ENCODE measurements at places on chromosomes 13 and 19. TPM values are rescaled to one million over a fixed set of nuclear protein-coding genes. Genes with fewer than 3 reads are reported as not detected.
A peak's percentile ranks its signal among the peaks of the same experiment; 100 is the strongest.

- H3K36me3 ChIP-seq, result no peaks in the 10 kb centered on the region
- DNase-seq, result no peak
- no peak overlapping the region for H3K4me3 ChIP-seq
- H3K27ac ChIP-seq, result no peak overlapping the region
- H3K4me1 ChIP-seq, result no peaks in the 10 kb centered on the region
- peaks cover 21% of the 10 kb centered on the region for H3K27me3 ChIP-seq
Measured at GRCh38 chr19:50290011-50290410, 39.2 kb downstream of the KCNC3 start.

DNA sequence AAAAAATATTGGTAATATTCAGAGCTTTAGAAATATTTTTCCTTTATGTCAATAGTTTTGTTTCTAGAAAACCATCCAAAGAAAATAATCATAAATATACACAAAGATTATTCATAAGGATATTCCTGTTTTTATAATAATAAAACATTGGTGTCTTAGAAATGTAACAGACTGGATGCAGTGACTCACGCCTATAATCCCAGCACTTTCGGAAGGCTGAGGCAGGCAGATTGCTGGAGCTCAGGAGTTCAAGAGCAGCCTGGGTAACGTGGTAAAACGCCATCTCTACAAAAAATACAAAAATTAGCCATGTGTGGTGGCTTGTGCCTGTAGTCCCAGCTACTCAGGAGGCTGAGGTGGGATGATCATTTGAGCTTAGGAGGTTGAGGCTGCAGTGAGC is 106.8 kb downstream of the DHRS12 start:
- no peaks in the 10 kb centered on the region for H3K36me3 ChIP-seq
- no peaks in the 10 kb centered on the region for H3K27me3 ChIP-seq
- no peak overlapping the region for H3K4me3 ChIP-seq
- no peaks in the 10 kb centered on the region for H3K4me1 ChIP-seq
- no peak for DNase-seq

GRCh38 chr19:58328999-58329398 is 2.2 kb downstream of the ZSCAN22 start:
- H3K27ac ChIP-seq, result no peak overlapping the region
- H3K4me3 ChIP-seq, result no peak overlapping the region
- no peaks in the 10 kb centered on the region for H3K36me3 ChIP-seq
- H3K27me3 ChIP-seq, result no peaks in the 10 kb centered on the region

GRCh38 chr13:29484796-29485195 is 110.7 kb downstream of the SLC7A1 start:
- no peaks in the 10 kb centered on the region for H3K36me3 ChIP-seq
- no peaks in the 10 kb centered on the region for H3K4me1 ChIP-seq
- no peak for DNase-seq
- H3K27me3 ChIP-seq, result no peaks in the 10 kb centered on the region
- H3K27ac ChIP-seq, result peak overlapping the region; percentile 8

DNA sequence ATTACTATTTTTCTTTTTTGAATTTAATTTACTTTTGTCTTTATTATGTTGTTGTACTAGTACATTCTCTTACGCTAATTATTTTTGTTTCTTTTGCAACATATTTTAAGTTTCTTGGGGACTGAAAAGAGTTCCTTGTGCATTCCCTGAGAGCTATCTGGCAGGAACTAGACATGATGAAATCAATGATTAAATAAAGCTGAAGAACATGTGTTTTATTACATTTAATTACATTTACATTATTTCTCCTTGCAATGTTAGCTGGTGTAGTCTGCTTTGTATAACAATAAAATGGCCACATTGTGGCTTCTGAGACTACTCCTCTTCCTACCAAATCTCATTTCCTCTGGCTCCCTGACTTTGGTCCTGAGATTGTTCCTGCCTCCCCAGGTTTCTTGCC is 244.9 kb downstream of the NDFIP2 start:
- no peak overlapping the region for H3K4me3 ChIP-seq
- no peaks in the 10 kb centered on the region for H3K27me3 ChIP-seq
- no peaks in the 10 kb centered on the region for H3K36me3 ChIP-seq
- no peak overlapping the region for H3K27ac ChIP-seq

DNA sequence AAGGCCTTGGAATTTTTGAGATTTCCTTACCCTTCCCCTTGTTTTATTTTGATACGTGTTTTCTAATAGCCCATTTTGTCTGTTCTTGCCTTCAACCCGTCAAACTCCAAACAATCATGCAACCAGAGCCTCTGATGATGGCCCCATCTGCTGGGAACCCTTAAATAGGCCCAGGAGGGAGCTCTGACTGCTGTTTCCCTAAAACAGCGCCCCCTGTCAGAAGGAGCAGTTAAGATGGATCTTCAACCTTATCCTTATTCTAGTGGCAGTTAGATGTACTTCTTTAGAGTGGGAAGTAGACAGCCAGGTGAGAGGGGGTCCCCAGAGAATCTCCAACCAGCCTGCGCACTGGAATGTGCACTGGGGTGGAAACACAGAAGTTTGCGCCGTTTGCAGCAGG is 1031.0 kb upstream of the PCDH9 start:
- H3K36me3 ChIP-seq, result no peaks in the 10 kb centered on the region
- no peak overlapping the region for H3K27ac ChIP-seq
- no peak for DNase-seq
- no peak overlapping the region for H3K4me3 ChIP-seq
- H3K4me1 ChIP-seq, result no peaks in the 10 kb centered on the region

- no peak for DNase-seq
- no peaks in the 10 kb centered on the region for H3K4me1 ChIP-seq
- H3K27me3 ChIP-seq, result no peaks in the 10 kb centered on the region
- no peaks in the 10 kb centered on the region for H3K36me3 ChIP-seq
Measured at GRCh38 chr13:89970353-89970709, 1377.2 kb upstream of the MIR17HG start.

DNA sequence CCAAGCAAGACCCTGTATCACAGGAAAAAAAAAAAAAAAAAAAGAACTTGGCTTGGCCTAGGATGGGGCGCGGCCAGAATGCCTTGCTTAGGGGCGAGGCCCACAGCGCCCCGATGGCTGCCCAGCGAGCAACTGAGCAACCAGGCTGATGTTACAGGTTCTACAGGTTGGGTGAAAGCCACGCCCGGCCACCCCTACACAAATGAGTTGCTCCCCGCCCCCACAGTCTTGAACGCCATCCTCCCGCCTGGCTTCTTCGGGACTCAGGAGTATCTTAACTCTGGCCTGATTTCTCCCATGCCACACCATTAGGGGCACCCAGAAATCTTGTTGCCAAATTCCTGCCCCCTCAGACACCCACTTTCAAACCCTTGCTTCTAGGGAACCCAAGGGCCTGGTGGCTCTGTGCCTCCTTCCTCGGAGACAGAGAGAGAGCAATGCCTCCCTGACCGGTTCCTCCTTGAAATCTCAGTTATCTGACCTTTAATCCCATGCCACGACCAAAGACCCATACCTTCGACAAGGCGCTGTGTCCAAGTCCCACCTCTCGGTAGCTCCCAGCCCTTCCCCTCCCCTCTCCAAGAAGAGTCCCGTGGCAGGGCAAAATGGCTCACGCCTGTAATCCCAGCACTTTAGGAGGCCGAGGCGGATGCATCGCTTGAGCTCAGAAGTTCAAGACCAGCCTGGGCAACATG is 1.1 kb upstream of the CBLC start:
- H3K4me3 ChIP-seq, result no peak overlapping the region
- H3K27ac ChIP-seq, result no peak overlapping the region
- no peaks in the 10 kb centered on the region for H3K36me3 ChIP-seq
- no peaks in the 10 kb centered on the region for H3K4me1 ChIP-seq

DNA sequence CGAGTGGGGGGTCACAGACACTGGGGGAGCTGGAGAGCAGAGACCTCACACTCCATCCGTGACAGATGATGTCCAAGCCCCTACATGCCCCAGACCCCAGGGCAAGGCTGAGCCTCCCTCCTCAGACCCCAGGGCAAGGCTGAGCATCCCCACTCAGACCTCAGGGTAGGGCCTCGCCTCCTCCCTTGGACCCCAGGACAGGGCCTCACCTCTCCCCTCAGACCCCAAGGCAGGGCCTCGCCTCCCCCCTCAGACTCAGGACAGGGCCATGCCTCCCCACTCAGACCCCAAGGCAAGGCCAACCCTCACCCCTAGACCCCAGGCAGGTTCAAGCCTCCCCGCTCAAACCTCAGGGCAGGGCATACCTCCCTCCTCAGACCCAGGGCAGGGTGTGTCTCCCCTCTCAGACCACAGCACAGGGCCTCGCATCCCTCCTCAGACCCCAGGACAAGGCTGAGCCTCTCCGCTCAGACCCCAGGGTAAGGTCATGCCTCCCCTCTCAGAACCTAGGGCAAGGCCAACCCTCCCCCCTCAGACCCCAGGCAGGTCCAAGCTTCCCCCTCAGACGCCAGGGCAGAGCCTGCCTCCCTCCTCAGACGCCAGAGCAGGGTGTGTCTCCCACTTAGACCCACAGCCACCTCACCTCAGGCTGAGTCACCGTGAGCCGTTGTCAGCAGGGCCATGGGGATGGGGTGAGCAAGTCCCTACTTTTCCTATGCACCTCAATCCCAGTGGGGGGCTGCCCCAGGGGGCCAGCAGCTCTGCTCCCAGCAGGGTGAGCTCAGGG is 1.7 kb upstream of the S1PR4 start:
- no peak overlapping the region for H3K4me3 ChIP-seq
- no peaks in the 10 kb centered on the region for H3K36me3 ChIP-seq
- no peak for DNase-seq
- no peak overlapping the region for H3K27ac ChIP-seq

DNA sequence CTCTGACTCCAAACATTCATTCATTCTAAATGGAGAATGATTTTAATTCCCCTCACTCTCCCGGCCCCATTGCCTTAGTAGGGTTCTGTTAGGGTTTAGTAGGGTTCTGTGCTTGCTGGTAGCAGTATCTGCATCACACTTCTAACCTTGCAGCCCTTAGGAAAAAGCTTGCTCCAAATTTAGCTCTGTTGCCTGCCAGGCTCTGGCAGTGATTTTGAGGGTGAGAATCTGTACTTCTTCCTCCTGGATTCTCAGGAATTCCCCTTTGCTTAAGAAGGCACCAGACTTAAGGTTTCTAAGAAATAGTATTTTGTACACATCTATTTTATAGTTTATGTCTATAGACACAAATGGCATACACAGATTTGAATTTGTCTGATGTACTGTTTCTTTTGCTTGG is 14.7 kb downstream of the B3GLCT start:
- H3K4me1 ChIP-seq, result peaks cover 5% of the 10 kb centered on the region
- DNase-seq, result no peak
- H3K27ac ChIP-seq, result no peak overlapping the region
- H3K36me3 ChIP-seq, result no peaks in the 10 kb centered on the region
- H3K4me3 ChIP-seq, result no peak overlapping the region

DNA sequence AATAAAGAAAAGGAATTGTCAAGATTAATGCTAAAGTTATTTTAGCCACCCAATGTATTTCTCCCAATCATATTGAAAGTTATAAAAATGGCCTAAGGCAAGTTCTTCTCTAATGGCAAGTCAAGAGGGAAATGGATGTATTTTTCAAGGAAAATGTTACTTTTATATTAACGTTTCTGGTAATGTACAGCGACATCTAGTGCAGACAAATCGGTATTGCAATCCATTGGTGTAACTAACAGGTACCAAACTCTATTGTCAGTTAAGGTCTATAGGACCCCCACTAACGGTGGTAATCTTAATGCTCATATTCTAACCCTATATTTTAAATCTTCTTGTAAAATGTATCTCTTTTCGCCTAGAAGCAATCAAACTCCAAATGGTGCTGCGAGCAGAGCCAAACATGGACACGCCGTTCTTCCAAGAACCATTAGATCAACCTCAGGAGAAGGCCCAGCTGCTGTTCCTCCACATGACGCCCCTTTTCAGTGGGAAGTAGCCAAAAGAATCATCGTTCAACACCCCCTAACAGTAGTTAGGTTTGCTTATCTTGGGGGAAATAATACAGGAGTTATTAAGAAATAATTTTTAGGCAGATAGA is 98.5 kb upstream of the PABPC3 start:
- no peaks in the 10 kb centered on the region for H3K4me1 ChIP-seq
- no peak overlapping the region for H3K27ac ChIP-seq
- H3K36me3 ChIP-seq, result no peaks in the 10 kb centered on the region
- H3K27me3 ChIP-seq, result peaks cover 5% of the 10 kb centered on the region

DNA sequence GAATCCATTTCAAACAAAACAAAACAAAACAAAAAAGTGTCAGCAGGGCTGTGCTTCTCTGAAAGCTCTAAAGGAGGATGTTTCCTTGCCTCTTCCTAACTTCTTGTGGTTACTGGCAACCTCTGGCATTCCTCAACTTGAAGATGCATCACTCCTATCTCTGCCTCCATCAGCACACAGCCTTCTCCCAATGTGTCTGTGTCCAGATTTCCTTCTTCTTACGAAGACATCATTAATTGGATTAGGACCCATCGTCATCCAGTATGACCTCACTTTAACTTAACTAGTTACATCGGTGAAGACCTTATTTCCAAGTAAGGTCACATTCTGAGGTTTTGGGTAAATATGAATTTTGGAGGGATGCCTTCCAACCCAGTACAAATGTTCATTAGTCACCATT is 33.8 kb upstream of the GTF2F2 start:
- no peak overlapping the region for H3K4me3 ChIP-seq
- H3K27me3 ChIP-seq, result no peaks in the 10 kb centered on the region
- DNase-seq, result no peak
- H3K36me3 ChIP-seq, result no peaks in the 10 kb centered on the region
- no peaks in the 10 kb centered on the region for H3K4me1 ChIP-seq

GRCh38 chr19:2771786-2772674 is 11.0 kb downstream of the SGTA start:
- H3K27ac ChIP-seq, result no peak overlapping the region
- DNase-seq, result no peak
- no peaks in the 10 kb centered on the region for H3K4me1 ChIP-seq

DNA sequence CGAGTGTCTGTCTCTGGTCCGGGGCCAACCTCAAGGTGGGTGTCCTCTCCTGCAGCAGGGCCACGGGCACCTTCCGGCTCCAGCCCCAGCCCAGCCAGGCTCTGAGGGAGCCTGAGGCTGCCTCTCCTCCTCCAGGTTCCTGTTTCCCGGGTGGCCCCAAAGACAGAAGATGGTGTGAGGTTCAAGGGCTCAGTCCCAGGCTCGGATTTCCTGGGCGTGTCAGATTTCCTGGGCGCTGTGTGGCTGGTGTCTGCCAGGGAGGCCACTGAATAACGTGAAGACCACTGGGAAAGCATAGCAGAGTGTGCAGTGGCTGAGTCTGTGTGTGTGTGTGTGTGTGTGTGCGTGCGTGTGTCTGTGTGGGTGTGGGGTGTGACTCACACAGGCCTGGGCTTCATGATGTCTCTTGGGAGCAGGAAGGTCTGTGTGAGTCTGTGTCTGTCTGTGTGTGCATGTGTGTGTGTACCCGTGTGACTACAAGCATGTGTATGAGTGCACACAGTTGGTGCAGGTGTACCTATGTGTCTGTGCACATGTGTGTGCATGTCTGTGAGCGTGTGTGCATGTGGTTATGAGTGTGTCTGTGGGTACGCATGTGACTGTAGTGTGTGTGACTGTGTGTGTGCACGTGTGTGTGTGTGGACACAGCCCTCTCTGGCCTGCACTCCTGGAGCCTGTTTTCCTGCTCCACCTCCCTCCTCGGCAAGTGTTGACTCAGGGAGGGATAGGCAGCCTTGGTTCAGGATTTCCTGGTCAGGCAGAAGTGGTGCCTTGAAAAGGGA is 28.3 kb downstream of the CEBPA start:
- H3K4me3 ChIP-seq, result no peak overlapping the region
- no peaks in the 10 kb centered on the region for H3K27me3 ChIP-seq
- DNase-seq, result no peak

- H3K4me3 ChIP-seq, result no peak overlapping the region
- H3K36me3 ChIP-seq, result no peaks in the 10 kb centered on the region
- no peaks in the 10 kb centered on the region for H3K4me1 ChIP-seq
Measured at GRCh38 chr13:78762825-78763224, 103.9 kb upstream of the OBI1 start.

GRCh38 chr19:29687244-29687896 is 22.1 kb downstream of the PLEKHF1 start:
- H3K27me3 ChIP-seq, result no peaks in the 10 kb centered on the region
- H3K4me3 ChIP-seq, result no peak overlapping the region
- H3K27ac ChIP-seq, result no peak overlapping the region
- H3K4me1 ChIP-seq, result no peaks in the 10 kb centered on the region
- no peaks in the 10 kb centered on the region for H3K36me3 ChIP-seq

Gene ADGRE3
- polyA plus RNA-seq, result not detected

Gene MAP2K2
- polyA plus RNA-seq, result 67.2 TPM

Gene LIM2
- polyA plus RNA-seq, result not detected

Gene SIGLEC9
- polyA plus RNA-seq, result not detected

All from SK-N-SH (cell line).